Naive B cell (primary cell): ENCODE measurements at places on chromosomes 13 and 19. TPM values are rescaled to one million over a fixed set of nuclear protein-coding genes. Genes with fewer than 3 reads are reported as not detected.

GRCh38 chr19:12199757-12200419, 37.0 kb downstream of the ZNF136 start:
- H3K36me3 ChIP-seq, result peaks cover 10% of the 10 kb centered on the region
- H3K4me3 ChIP-seq, result no peak overlapping the region
- DNase-seq, result no peak

DNA sequence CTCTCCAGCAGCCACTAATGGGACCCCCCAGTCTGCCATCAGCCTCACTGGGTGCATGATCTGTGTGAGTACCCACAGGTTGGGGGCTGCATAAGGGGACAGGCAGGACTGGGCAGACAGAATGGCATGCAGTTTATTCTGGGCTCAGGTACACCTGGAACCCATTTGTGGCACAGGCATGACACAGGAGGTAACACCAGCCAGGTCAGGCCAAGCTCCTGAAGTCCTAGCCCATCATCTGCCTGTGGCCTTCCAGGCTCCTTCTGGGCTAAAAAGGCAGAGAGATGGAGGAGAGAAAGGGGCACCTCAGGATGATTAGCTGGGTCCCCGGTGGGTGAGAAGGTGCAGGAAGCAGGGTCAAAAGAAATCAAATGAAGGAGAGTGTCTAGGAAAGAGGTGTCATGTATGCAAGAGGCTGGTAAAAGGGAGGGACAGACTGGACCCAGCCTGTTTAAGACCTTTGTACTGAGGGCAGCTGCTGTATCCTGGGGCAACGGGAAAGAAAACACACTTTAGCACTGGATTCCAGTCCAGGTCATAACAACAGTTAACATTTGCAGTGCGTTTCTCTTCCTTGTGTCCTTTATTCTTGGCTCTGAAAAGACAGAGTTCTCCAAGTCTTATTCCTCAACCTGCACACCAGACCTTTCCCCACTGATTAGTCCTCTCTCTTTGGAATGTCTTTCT, 20.2 kb upstream of the DGKH start:
- no peak overlapping the region for H3K27ac ChIP-seq
- no peak overlapping the region for H3K4me3 ChIP-seq
- H3K4me1 ChIP-seq, result no peaks in the 10 kb centered on the region
- H3K36me3 ChIP-seq, result no peaks in the 10 kb centered on the region
- H3K27me3 ChIP-seq, result peaks cover 22% of the 10 kb centered on the region
- DNase-seq, result no peak

DNA sequence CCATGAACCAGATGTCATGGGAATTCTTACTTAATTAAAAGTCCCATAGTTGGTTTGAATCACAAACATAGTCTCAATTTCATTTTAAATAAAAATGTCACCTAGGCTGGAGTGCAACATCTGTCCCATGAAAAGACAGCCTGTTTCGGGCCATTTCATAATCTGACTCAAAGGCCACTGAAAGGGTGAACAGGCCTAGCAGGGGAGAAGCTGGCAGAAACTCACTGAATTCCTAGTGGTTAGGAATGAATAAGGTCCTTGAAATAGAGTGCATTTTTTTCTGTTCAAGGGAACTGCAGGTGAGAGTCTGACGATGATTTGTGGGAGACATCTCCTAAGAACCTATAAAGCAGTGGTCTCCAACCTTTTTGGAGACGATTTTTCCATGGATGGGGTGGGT, 44.0 kb upstream of the PCCA start:
- no peaks in the 10 kb centered on the region for H3K27me3 ChIP-seq
- no peak overlapping the region for H3K27ac ChIP-seq

- peaks cover 49% of the 10 kb centered on the region for H3K4me1 ChIP-seq
- no peak for DNase-seq
- peak overlapping the region; percentile 98 for H3K4me3 ChIP-seq
- peak overlapping the region; percentile 99 for H3K27ac ChIP-seq
- H3K27me3 ChIP-seq, result no peaks in the 10 kb centered on the region
These were observed 1.3 kb upstream of the LCP1 start for GRCh38 chr13:46183018-46183946.

GRCh38 chr19:43313711-43314495, 39.6 kb upstream of the CD177 start:
- H3K36me3 ChIP-seq, result no peaks in the 10 kb centered on the region
- no peak overlapping the region for H3K27ac ChIP-seq
- H3K4me1 ChIP-seq, result no peaks in the 10 kb centered on the region

- no peak for DNase-seq
- no peaks in the 10 kb centered on the region for H3K36me3 ChIP-seq
- H3K27ac ChIP-seq, result no peak overlapping the region
- H3K4me1 ChIP-seq, result no peaks in the 10 kb centered on the region
- no peak overlapping the region for H3K4me3 ChIP-seq
These were observed 135.8 kb upstream of the KLF12 start for GRCh38 chr13:74270018-74270417.

GRCh38 chr13:107133950-107134349, 566.0 kb upstream of the ARGLU1 start:
- no peak overlapping the region for H3K27ac ChIP-seq
- H3K4me3 ChIP-seq, result no peak overlapping the region
- H3K36me3 ChIP-seq, result no peaks in the 10 kb centered on the region
- no peaks in the 10 kb centered on the region for H3K4me1 ChIP-seq
- H3K27me3 ChIP-seq, result peaks cover 5% of the 10 kb centered on the region
- no peak for DNase-seq

DNA sequence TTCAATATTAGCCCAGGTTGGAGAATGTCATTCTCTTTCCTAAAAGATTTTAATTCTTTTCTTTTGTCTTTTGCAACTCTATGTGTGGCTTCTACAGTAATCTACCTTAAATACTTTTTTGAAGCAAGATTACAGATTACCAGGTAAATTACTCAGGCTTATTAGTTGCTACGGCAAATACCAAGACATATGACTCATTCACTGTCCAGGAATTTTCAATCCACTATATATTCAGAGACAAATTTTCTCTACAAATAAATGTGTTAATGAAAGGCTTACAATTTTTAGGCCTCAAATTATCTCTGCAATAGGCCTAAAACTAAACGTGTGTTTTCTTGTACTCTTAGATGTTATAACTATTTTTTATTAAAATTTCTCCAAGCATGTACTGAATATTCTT, 631.3 kb downstream of the DIAPH3 start:
- peaks cover 3% of the 10 kb centered on the region for H3K4me1 ChIP-seq
- no peaks in the 10 kb centered on the region for H3K27me3 ChIP-seq
- H3K36me3 ChIP-seq, result no peaks in the 10 kb centered on the region
- H3K4me3 ChIP-seq, result no peak overlapping the region
- H3K27ac ChIP-seq, result no peak overlapping the region

DNA sequence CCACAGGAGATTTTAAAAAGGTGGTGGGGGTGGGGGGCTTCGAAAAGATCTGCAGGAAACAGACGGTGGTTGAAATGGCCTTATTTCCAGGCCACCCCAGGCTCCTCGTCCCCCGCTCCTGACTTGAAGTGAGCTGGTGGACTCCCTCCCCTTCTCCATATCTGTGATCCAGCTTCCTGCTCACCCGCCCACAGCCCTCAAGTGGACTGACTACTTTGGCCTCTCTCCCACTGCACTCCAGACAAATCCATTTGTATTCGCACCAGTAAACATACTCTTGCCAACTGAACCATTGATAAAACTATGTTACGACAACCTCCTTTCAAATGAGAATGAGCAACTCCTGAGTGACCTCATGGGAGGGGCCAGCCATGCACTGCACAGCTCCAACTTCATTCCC, 259.5 kb downstream of the COL4A1 start:
- H3K27ac ChIP-seq, result no peak overlapping the region
- H3K4me1 ChIP-seq, result peaks cover 3% of the 10 kb centered on the region
- no peak overlapping the region for H3K4me3 ChIP-seq
- H3K27me3 ChIP-seq, result peaks cover 9% of the 10 kb centered on the region
- no peak for DNase-seq

GRCh38 chr13:95741584-95742563, 64.9 kb downstream of the DNAJC3 start:
- DNase-seq, result no peak
- no peaks in the 10 kb centered on the region for H3K27me3 ChIP-seq
- peaks cover 15% of the 10 kb centered on the region for H3K36me3 ChIP-seq
- no peak overlapping the region for H3K4me3 ChIP-seq

DNA sequence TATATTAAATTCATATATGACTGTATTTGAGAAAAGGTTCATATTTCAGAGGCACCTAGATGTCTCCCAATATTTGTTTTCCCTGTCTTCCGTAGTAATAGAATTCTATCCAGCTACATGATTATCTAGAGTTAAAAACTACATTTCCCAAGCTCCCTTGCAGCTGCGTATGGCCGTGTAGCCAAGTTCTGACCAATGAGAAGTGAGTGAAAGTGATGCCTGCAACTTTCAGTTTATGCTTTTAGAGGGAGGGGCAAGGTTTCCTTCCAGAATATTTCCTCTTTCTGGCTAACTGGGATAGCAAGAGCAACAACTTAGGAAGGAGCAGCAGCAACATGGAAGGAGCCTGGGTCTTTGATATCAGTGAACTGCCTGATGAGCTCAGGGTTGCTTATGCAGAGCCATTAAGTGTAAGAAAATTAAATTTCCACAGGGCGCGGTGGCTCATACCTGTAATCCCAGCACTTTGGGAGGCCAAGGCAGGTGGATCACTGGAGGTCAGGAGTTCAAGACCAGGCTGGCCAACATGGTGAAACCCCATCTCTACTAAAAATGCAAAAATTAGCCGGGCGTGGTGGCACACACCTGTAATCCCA, 23.2 kb upstream of the CYP2A13 start:
- no peak overlapping the region for H3K4me3 ChIP-seq
- no peak overlapping the region for H3K27ac ChIP-seq
- peaks cover 45% of the 10 kb centered on the region for H3K27me3 ChIP-seq
- H3K4me1 ChIP-seq, result no peaks in the 10 kb centered on the region

- H3K27me3 ChIP-seq, result no peaks in the 10 kb centered on the region
- peak overlapping the region; percentile 72 for H3K27ac ChIP-seq
- peaks cover 37% of the 10 kb centered on the region for H3K36me3 ChIP-seq
- H3K4me1 ChIP-seq, result peaks cover 70% of the 10 kb centered on the region
- H3K4me3 ChIP-seq, result peak overlapping the region; percentile 82
These were observed 8.4 kb downstream of the CD22 start for GRCh38 chr19:35337097-35337983.

DNA sequence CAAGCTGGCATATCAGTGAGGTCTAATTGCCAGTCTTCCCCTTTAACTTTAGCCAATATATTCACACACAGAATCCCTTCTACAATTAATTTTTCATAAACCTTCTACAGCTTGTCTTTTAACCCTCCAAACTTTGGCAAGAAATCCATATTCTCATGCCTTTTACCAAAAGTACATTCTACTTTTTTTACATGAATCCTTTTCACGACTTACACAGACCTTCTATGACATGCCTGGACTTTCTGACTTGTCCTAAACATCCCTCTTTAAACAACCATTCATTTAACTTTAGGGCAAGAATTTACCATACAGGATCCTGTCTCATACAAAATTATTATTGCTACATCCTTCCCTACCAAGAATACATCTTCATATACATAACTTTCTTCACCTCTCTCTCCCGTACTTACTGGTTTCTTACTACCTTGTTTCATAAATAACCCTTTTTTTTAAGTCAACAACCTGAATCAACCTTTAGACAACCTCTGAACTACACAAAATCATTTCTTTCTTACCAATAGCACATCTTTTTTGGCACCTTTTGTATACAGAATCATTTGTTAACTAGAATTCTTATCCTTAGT, 23.5 kb downstream of the ZNF544 start:
- no peak overlapping the region for H3K4me3 ChIP-seq
- no peaks in the 10 kb centered on the region for H3K4me1 ChIP-seq
- peaks cover 67% of the 10 kb centered on the region for H3K36me3 ChIP-seq

- H3K4me3 ChIP-seq, result no peak overlapping the region
- no peaks in the 10 kb centered on the region for H3K36me3 ChIP-seq
- H3K4me1 ChIP-seq, result no peaks in the 10 kb centered on the region
- no peak overlapping the region for H3K27ac ChIP-seq
- DNase-seq, result no peak
These were observed 227.4 kb downstream of the TEX29 start for GRCh38 chr13:111547726-111548273.

Gene DLL3
- 0.89 TPM for polyA plus RNA-seq

Gene GARIN5A
- polyA plus RNA-seq, result not detected

Gene DLEU7
- not detected for polyA plus RNA-seq

Gene OR10H1
- not detected for polyA plus RNA-seq

Gene ZNF724
- 6.1 TPM for polyA plus RNA-seq

Gene RPL21
- 7,554 TPM for polyA plus RNA-seq

Gene SIGLEC8
- polyA plus RNA-seq, result not detected
